ENCODE measurements at places on chromosomes 4 and X.

DNA sequence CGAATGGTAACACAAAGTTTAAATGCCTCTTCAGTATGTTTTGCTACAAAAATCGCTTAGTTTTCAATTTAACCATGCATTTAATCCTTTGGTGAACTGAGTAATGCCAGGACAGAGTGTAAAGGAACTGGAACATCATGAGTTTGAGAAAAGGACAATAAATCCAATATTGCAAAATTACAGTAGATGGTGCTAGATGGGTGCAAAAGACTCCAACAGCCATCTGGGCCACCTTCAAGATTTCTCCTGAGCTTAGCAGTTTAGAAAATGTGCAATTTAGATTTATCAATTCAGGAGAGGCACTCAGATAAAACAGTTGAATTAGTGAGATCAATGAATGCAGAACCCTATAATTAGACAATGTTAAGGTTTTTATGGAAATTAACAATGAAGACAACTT, 33.2 kb upstream of the MID1IP1 start:
- no peak for DNase-seq

DNA sequence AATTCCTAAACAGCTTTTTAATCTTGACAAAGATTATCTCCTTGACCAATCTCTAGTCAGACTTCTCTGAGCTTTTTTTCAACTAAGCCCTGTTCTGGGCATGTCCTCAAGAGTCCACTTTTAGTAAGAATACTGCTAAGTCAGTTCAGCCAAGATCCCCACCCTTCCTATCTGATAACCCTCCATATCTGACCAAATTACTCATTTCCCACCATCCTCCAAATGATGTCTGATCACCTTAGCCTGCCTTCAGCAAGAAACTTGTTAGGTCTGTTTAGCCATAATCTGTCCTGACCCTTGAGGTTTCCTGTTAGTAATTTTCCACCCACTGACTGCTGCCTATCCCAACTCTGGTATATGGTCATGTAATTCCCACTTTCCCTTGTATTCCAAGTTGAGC, 65.2 kb downstream of the FAM13A start:
- no peak for DNase-seq

DNA sequence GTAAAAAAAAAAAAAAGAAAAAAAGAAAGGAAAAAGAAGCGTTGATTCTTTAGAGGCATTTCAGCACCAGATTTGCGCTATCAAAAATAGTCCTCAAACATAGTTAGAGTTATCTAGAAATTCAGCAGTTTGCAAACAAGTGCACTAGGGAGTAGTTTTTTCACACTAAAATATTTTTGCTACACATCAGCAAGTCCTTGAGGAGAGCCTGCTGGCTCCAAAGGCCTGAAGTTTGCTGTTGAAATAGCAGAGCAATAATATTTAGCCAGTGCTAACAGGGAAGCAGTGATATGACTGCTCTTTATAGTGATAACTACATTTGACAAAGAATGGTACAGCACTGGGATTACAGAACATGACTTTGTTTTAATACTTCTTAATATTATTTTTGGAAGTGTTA, 472.2 kb downstream of the PCDH7 start:
- DNase-seq: no peak

GRCh38 chr4:184826691-184827270, 1.0 kb upstream of the ACSL1 start:
- no peak for DNase-seq

- DNase-seq: no peak
Measured at GRCh38 chr4:143667461-143667860, 33.0 kb downstream of the FREM3 start.

DNA sequence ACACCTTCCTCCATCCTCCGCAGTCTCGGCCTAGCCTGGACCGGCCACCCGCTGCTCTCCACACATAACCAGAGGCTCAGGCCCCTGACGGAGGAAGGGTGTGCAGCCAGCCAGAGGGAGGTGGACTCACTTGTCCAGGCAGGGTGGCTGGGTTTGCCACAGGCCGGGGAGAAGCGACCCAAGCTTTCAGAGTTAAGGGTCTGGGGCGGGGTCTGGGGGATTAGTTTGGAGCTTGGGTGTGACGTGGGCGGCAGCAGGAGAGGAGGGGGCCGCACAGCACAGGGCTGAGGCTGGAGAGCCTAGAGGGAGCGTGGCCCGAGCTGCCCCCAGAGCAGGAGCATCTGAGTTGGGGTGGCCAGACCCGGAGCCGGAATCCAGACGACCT, 22.4 kb upstream of the CPLX1 start:
- no peak for DNase-seq

GRCh38 chr4:129429581-129430320, 333.8 kb downstream of the C4orf33 start:
- DNase-seq: no peak

DNA sequence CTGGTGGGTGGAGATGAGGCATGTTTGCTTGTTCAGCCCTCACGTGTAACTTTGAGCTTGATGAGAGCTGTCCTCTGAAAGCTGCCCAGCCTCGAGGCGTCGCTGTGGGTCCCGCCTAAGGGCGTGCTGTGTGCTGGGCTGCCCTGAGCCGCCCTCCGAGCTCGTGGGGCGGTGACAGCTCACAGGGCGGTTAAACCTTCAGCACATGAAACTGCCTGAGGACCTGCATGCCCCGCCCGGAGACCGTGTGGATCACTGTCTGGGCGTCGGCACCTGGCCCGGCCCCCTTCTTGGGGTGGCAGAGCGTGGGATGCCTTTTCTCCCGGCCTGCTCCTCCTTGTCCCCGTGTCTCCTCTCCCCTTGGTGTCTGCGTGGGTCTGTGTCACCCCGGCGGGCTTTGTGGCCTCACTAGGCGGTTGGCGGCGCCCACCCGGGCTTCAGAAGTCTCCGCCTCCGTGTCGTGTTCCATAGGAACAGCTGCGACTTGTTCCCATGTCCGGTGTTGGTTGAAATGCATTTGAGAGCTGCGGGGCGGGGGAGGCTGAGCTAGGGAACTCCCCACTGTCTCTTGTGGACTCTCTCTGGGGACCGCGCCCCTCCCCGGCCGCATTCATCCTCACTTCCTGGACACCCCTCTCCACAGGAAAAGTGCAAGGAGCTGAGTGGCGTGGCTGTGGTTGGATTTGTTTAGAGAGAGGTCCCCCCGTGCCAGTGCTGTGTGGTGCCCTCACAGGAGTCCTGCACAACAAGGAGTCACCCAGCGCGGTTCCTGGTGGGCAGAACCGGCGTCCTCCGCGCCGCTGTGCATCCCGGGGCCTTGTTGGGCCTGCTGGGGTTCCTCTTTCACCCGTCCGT, 6.8 kb downstream of the AKAP17A start:
- no peak for DNase-seq

DNA sequence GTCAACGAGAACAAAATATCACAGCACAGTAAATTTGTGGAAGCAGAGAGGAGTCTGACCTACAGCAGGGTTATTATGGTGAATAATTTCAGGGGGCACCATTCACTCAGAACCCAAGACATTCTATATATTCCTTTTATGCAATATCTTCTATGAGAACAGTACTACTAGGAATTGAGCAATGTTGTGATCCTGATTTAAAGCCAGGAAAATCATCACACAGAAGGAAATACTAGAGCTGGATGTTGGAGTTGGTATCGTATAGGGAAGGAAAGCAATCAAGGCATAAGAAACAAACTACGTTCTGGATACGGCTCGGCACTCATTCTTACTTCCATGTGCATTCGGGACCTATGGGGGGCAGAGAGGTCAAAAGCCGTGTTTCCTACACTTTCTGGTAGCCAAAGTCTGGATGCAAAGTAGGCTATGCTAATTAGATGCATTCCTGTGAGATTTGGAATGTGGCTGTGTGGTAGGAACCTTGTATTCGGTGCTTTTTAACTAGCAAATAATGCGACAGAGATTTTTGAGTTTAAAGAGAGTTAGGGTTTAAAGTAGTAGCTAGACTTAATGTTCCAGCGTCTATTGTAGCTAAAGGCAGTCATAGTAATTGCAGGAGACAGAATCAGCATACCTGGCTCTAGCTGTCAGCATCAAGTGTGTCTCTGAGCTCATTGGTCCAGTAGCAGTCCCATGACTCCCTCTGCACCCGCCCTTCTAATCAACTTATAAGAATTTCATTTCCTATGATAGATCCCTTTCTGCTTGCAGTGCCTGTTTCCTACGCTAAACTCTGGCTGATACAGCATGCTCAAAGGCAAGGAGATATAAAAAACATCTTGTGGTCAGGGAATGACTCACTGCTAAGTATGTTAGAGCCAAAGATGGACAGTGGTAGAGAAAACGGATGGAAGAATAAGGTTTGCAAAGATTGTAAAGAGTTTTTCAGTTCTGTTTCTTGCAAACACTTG, 43.3 kb upstream of the PDGFC start:
- DNase-seq: no peak

- peak; percentile 9 for DNase-seq
Measured at GRCh38 chr4:185039508-185040273, 21.4 kb downstream of the HELT start.

- no peak for DNase-seq
Measured at GRCh38 chr4:8279321-8280157, 10.0 kb downstream of the HTRA3 start.

- DNase-seq: no peak
Measured at GRCh38 chr4:118398226-118399090, 45.7 kb upstream of the PRSS12 start.

- DNase-seq: peak; percentile 24
Measured at GRCh38 chrX:107676559-107677378, 48.5 kb downstream of the PRPS1 start.

DNA sequence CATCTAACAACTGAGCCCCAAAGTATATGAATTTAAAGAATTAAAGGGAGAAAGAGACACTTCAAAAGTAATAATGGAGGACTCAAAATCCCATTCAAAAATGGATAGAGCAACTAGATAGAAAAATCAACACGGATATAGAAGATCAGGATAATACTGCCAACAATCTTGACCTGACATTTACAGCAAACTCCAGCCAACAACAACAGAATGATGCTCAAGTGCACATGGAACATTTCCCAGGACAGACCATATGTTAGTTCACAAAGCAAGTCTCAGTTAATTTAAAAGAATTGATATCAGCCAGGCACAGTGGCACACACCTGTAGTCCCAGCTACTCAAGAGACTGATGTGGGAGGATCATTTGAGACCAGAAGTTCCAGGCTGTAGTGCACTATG, 72.0 kb upstream of the SMARCAD1 start:
- no peak for DNase-seq

- no peak for DNase-seq
Measured at GRCh38 chrX:53186351-53186750, 38.7 kb downstream of the KDM5C start.

DNA sequence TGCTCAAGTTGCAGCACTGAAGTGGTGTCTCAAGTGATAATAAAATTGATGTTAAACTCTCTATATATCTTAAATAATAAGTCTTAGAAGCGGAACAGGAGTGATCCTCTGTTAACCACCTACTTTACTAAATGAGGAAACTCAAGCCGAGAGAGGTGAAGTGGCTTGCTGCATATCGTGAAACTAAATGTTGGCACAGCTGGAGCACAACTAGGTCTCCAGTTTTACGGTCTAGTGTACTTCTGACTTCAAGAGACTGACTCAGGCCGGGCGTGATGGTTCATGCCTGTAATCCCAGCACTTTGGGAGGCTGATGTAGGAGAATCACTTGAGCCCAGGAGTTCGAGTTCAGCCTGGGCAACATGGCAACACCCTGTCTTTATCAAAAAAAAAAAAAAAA, 35.5 kb upstream of the PLS3 start:
- no peak for DNase-seq

DNA sequence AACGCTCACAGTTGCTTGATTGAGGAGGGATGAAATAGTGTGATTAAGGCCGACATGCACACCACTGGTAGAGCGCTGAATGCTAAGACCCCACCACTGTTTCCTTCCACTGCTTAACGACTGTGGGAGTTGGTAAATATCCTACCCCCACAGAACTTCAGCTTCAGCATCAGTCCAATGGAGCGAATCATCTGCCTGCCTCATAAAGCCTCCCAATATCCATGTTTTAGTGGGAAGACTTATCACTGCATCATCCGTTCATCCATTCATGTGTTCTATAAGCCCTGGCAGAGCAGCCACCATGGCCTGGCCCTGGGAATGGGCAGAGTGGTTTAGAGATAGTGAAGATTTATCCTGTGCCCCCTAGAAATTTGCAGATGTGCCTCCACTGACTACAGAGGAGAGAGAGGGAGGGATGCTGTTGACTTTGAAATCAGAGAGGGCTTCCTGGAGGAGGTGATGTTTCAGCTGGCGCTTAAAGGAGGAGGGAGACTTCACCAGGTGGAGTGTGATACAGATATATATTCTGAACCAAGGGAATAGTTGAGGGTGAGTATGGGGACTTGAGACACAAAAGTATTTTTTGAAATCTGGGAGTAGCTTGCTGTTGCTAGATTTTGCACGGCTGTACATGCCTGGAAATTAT, 71.9 kb upstream of the STX18 start:
- no peak for DNase-seq

DNA sequence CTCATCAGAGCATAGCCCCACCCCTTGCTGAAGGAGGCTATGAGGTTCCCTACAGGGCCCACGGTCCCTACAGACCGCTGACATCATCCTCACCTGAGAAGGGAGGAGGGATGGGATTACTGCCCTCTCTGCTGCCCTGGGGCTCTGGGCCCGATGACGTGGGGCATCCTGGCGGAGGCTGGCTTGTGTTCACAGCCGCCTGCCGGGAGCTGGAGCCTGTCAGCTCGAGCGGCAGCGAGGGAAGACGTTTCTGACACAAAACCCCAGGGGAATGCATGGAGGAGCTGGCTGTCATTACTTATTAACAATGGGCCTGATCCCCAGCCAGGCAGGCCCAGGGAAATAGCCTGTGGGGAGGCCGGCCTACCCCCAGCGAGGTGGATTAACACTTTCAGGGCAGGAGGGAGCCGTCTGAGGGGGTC, 106.6 kb upstream of the ATP6AP2 start:
- DNase-seq: no peak

- no peak for DNase-seq
Measured at GRCh38 chr4:37780444-37781130, 45.9 kb upstream of the PGM2 start.

GRCh38 chrX:46755671-46756070, 3.2 kb downstream of the SLC9A7 start:
- no peak for DNase-seq

GRCh38 chr4:5798462-5798861, 87.5 kb downstream of the EVC start:
- no peak for DNase-seq

DNA sequence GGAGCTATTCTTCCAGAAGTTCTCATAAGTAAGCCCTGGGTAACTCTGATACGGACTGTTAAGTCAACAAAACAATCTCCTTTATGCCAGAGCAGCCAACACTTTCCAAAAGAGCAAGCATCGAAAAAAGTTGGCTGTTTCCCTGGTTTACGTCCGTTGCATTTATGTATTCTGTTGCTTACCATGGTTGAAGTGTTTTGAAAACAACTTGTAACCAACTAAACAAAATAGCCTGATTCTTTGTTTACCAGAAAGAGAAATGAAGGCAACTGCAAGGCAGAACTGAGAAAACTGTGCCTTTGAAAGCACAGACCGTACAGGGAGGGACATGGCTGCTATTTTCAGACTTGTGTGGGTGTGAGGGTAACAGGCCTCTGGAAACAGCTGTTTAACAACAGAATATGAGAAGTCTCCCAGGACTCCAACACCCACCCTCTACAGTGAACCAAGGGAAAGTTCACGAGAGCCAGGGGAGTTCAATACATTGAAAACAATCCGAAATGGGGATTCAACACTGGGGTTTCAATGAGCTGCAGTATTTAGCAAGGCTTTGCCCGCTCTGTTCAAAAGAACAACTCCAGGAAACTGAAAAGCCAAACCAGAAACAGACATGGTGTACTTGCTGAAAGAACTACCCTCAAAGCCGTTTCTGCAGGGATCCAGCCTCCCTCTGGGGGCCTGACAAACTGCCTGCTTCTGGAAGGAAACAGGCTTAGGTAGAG, 95.8 kb upstream of the EGFL6 start:
- DNase-seq: no peak
